Hematopoietic multipotent progenitor cell treated with erythropoietin and hydrocortisone succinate and interleukin-3 and kit ligand, for 17 days (in vitro differentiated cells): ENCODE measurements at places on chromosomes 5 and 9.

DNA sequence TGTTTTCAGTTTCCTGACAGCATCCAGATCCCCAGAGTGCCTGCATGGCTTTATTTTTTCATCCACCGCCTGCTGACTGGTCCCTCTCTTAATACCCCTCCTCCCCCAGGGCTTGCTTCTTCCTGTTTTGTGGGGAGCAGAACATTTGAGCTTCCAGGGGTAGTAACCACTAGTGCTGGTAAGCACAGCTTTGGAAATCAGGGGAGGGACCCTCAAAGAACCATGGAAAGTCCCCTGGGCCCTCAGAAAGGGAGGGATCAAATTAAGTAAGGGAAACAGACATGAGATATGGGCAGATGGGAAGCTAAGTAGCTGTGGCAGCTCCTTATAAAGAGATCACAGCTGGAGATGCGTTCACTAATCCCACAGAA lies 26.8 kb downstream of the GRIA1 start:
- no peak for DNase-seq

- DNase-seq, result no peak
Observed at GRCh38 chr5:87340716-87341115, 72.0 kb downstream of the CCNH start.

DNA sequence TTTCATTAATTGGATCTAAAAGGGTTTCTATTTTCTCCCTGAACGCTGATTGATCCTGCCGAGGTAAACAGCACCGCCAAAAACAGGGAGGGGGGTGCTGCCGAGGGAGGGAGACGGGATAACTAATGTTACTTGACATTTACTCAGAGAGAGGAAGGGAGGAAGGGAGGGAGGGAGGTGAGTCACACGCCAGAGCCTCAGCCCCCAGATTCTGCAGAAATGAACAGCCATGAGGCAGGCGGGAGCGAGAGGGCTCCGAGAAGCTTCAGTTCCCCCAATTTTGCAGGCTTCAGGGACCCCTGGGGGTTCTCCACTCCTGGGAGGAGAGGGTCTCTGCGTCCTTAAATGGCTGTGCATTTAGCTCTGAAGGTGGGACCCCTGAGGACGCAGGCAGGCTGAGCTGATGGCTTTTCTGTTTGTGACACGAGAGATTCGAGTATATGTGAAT lies 59.1 kb upstream of the IER5L start:
- no peak for DNase-seq

GRCh38 chr9:104977580-104977979 lies 49.6 kb upstream of the ABCA1 start:
- DNase-seq, result no peak

DNA sequence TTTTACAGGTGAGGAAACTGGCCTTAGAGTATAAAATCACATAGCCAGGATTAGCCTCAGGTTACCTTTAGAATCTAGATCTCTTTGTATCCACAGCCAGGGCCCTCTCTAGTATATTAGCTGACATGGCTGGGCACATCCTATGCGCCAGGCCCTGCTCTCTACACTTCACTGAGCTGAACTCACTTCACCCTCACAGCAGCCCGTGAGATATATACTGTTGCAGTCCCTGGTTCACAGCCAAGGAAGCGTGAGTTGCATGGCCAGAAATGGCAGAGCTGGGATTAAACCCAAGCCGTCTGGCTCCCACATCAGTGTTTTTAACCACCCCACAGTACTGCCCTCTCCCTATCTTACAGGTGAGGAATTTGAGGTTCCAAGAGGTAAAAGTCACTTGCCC lies 58.4 kb downstream of the DAB2IP start:
- DNase-seq, result no peak

- no peak for DNase-seq
Observed at GRCh38 chr9:114235033-114235661, 79.8 kb downstream of the COL27A1 start.

DNA sequence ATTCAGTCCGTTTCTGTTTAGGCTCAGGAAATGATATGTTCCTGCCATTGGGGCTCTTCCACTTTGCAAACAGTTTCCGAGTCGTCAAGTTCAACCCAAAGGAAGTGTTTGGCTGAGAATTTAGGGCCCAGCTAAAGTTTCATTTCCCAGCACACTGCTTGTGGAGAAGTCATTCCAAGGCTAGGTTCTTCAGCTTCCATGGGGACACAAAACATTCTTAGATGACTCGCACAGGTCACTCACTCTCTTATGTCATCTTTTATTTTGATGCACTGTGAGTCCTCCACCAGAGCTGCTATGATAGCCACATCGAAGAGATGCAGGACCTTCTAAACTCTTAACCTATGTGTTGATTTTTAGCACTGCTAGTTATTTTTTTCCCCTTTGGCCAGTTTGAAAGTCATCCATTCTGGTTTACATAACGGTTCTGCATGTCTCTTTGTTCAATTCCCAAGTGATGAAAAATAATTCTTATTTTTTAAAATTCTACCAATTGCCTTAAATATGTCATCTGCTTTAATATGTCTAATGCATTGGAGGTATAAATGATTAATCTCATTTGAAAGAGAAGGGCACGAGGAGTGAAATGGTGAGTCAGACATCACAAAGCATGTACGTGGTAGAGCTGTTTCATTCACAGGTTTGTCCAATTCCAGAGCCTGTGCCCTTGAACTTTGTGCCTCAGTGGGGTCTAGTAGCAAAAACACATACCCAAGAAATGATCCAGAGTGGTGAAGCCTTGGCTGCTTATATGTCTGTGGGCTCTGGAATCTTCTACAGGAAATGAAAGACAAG lies 84.3 kb downstream of the ZNF462 start:
- DNase-seq, result no peak

DNA sequence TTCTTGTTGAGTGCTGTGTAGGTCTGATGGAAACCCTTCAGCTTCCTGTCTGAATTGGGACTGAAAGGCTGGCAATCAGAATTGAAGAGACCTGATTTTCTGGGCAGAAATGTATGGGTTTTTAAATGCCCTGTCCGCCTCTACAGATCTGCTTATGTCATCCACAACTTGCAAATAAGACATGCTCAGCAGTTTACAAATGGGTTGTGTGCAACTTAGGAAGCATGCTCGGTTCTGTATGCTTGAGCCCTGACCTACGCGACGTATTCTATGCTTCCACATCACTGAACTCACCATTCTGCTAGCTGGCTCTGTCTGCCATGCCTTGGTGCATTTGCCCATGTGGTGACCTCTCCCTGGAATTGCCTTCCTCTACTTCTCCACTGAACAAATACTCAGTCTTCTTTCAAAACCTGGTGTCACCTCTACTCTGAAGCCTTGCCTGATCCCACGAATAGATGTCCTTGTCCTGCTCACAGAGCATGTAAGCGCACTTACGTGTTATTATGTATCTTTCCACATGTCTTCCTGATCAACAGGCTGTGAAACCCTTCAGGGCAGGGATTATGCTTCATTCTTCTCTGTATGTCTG lies 194.2 kb downstream of the ERCC6L2 start:
- DNase-seq, result no peak

- DNase-seq, result no peak
Observed at GRCh38 chr9:18935541-18935940, 97.5 kb downstream of the SAXO1 start.

GRCh38 chr9:22307013-22307711 lies 139.5 kb upstream of the DMRTA1 start:
- no peak for DNase-seq

GRCh38 chr9:107612136-107612535 lies 122.6 kb upstream of the KLF4 start:
- no peak for DNase-seq

GRCh38 chr9:36598273-36598672 lies 25.6 kb downstream of the MELK start:
- no peak for DNase-seq

GRCh38 chr5:127587246-127587917 lies 61.5 kb upstream of the CTXN3 start:
- no peak for DNase-seq

DNA sequence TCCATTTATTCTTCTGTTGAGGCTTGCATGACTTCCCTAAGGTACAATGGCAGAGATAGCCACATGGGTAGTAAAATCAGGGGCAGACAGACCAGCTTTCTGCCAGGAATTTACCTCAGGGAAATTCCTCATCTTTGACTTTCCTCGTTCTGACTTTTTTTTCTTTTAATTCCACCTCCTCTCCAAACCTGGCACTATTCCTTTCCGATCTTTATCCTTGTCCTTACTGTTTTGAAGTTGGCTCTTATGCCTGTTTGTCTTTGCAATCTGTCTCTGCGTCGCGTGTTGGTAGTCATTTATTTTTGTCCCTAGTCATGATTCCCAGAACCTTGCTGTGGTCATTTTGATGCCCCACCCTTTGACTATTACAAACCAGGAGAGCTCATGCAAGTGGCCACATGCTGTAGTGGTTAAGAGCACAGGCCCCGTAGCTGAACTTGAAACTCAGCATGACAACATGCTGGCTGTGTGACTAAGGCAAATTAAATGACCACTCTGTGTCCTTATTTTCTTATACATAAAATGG lies 19.0 kb downstream of the TMC1 start:
- no peak for DNase-seq

GRCh38 chr5:129511291-129511690 lies 51.2 kb downstream of the ADAMTS19 start:
- no peak for DNase-seq

DNA sequence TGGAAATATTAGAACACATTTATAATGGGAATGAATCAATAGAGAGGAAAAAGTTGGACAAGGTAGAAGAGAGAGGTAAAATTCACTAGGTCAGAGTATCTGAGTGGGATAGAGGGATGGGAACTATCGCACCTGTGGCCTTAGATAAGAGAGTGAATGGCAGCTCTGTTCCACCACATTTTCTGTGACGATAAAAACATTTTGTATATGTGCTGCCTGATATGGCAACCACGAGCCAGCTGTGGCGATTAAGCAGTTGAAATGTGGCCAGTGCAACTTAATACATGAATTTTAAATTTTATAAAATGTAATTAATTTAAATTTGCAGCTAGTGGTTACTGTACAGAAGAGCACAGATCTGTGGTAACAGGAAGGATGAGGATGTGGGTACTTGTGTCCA lies 46.7 kb downstream of the ZNF354A start:
- no peak for DNase-seq

GRCh38 chr5:9498541-9499497 lies 47.1 kb downstream of the SEMA5A start:
- DNase-seq, result no peak

DNA sequence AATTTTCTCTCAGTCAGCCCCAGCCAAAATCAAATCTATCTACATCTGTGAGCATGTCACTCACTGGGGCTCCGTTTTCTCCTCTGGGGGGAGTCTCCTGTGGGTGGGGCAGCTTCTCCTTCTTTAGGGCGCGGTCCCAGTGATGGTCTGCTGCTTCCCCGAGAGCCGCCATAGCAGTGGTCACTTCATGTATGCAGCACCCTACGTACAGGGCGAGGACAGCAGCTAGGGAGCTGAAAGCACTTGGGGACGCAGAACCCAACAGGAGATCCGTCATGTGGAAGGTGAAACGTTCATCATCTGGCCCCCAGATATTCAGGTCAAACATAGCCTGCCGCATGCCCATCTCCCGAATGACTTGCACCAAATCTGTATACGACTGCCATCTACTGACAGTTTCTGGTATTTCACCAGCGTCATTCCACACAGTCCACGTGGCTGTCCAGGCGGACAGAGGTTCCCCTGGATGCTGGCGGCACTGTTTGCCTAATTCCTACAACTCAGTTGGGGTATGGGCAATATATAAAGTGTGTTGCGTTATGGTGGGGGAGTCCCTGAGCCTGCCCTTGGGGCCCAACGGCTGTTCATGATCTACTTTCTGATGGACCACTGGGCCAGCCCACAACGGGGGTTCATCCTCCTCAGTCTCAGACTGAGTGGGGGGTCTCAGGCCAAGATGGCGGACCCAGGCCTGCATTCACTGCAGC lies 795.0 kb downstream of the EFNA5 start:
- DNase-seq, result no peak

DNA sequence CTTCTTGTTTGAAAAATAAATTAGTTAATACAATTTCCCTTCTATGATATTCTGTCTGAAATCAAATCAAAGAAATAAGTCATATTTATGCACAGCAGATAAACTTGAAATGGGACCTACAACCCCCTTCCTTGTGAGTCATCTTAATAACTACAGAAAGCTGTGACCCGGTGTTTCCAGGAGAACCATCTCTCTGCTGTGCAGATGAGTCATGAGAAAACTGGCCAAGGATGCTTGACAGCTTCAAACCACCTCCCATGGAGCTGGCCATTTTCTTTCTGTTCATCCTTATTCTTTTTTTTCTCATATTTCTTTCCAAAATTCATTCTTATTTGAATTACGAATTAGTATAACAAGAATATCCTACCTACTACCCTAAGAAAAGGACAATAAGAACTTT lies 43.4 kb upstream of the NR4A3 start:
- no peak for DNase-seq

DNA sequence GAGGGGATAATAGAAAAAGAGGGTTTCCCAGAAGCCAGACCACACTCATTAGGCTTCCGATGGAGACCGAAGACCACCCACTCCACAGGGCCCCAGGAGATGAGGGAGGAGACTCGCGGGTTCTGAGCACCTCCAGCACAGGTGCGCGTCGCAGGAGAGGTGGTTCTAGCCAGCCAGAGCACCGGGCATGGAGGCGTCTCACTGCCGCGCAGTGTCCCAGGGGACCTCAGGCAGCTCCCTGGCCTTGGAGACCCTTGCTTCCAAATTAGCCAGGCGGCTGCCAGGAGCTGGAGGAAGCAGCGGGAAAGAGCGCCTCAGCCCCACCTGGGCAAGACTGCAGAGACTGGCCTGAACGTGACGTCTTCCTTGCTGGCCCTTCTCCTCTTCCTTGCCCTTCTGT lies 115.4 kb upstream of the FBXL7 start:
- no peak for DNase-seq

- DNase-seq, result no peak
Observed at GRCh38 chr5:93299681-93300308, 281.2 kb downstream of the NR2F1-AS1 start.

DNA sequence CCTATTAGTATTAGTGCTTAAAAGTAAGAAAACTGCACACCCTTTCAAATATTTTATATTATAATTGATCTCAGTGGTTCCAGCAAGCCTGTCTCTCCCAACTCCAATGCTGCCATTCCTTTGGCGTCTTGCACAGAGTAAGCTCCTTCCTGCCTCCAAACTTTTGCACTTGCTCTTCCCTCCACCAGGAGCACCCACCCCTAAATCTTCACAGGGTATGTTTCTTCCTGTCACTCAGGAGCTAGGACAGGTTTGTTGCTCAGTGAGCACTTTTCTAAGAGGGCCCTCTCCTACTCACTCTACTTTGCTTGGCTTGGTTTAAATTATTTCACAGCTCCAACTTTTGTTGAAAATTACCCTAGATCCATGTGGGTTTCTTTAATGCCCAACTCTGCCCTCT lies 189.1 kb upstream of the ADRA1B start:
- no peak for DNase-seq
